NCI-H510A treated with DMSO at 0.1 percent for 48 hours (cell line): ENCODE measurements at places on chromosomes 13 and 19.
A peak's percentile ranks its signal among the peaks of the same experiment; 100 is the strongest.

- DNase-seq, result no peak
Observed at GRCh38 chr19:44685877-44686276, 13.1 kb upstream of the CEACAM16 start.

DNA sequence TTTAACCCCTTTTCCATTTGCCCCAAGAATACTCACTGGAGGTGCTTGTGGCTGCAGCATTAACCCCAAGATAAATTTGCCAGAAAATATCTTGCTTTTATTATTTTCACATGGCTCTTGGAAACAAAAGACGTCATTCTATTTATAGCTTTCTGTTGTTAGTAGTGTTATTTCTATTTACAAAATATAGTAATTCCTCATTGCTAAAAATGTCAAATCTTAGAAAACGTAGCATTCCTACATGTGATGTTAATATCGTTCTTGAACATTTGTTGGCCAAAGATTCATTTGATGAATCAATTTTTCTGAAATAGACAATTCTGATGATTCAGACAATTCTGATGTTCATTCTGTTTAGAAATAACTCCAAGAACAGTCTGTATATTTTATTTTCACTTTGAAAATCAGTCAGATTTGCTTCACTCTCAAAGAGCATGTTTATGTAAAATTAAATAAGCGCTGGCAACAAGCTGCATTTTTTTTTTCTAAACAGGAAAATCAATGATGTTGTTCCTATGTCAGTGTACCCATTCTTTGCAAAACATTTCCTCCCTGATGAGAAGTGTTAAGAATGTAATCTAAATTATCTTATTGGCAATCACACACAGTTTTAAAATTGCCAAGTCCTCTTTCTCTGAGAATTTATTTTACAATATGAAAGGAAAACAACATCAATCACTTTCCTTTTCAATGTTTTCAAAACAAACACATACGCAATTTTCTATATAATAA, 334.0 kb downstream of the KCTD12 start:
- no peak for DNase-seq

- DNase-seq, result no peak
Observed at GRCh38 chr19:12139269-12139668, 881 bp downstream of the ZNF20 start.

DNA sequence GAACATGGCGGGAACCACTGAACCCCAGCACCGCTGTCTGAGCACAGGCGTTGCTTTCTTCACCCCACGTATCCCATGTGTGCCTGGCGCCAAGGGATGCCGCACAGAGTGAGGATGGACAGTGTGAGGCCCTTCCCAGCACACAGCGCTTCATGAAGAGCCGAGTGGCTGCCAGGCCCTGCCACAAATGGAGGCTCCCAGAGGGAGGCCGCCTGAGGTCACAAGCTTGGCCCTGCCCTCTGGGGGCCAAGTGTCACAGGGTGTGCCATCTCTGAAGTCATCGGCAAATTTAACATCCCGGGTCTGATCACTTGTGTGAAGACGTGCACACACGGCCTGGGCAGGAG, 24.4 kb downstream of the MPND start:
- DNase-seq, result no peak

GRCh38 chr19:5563008-5563431, 4.7 kb downstream of the TINCR start:
- no peak for DNase-seq

DNA sequence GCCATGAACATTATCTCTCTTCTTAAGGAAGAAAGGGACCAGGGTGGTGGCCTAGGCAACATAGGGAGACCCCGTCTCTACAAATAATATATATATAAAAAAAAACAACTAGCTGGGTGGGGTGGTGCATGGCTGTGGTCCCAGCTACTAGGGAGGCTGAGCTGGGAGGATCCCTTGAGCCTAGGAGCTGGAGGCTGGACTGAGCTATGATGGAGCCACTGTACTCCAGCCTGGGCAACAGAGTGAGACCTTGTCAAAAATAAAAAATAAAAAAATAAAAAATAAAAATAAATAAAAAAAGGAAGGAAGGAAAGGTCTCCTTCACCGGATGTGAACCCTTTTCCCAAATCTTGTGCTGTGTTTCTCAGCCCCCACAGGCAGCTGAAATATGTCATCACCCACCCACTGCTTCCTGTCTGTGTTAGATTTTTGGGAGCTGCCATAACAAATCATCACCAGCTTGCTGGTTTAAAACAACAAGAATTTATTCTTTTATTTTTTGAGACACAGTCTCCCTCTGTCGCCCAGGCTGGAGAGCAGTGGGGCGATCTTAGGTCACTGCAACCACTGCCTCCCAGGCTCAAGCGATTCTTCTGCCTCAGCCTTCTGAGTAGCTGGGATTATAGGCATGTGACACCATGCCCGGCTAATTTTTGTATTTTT, 9.5 kb upstream of the TSPAN16 start:
- DNase-seq, result no peak

DNA sequence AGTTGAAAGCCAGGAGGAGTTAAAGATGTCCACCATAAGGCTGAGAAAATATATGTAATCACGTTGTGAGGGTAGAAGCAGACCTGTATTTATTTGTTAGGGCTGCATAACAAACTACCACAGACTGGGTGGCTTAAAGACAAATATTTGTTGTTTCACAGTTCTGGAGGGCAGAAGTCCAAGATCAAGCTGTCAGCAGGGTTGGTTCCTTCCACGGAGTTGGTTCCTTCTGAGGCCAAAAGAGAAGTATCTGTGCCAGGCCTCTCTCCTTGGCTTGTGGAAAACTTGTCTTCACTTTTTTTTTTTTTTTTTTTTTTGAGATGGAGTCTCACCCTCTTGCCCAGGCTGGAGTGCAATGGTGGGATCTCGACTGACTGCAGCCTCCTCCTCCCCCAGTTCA, 73.7 kb upstream of the SLAIN1 start:
- no peak for DNase-seq

DNA sequence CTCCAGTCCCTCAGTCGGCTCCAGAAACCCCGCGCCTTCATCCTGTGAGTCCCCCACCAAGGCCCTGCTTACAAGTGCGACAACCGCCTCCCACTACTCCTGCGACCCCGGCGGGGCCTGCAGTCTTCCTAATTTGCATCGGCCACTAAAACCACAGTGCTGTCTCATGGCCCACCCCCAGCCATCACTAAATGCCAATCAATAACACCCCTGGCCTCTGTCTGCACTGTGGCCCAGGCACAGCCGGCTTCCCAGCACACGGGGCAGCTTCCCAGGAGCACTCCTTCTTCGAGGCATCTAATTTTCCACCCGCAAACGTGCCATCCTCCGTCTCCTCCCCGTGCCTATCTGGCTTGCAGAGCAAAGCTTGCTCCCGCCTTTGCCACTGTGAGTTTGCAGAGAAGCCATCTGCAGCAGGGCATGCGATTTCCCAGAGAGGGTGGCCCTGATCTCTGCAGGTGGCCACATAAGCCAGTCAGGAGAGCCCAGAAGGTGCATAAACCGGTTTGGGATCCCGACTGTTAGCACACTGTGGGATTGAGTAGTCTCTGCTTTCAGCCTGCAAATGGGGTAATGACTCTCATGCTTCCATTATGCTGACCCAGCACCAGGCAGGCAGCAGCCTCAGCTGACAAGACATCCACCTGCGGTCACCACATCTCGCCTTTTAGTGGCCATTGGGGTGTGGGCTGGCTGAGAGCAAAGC, 34.0 kb upstream of the USE1 start:
- peak; percentile 53 for DNase-seq

GRCh38 chr13:100808330-100809128, 133.9 kb upstream of the TMTC4 start:
- DNase-seq, result no peak
